ENCODE measurements at places on chromosomes 6 and 20.

DNA sequence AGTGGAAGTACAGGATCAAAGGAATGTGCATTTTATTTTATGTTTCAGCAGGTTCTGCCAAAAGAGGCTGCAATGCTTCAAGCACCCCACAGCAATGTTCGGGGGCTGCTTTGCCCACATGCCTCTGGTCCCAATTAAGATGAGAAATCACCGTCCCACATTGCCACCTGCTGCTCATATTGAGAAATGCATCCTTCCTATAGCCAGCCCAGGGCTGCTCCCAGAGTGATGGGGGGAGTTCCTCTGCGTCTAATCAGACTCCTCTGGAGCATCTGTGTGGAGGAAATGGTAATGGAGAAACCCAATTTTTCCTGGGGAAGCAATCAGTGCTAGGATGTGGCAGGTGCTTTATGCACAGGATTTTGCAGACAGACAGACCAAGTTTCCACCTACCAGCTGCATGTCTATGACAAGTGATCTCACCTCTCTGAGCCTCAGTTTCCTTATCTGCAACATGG lies 33.7 kb downstream of the PTGIS start:
- DNase-seq: peak; percentile 72

GRCh38 chr6:168415993-168416530 lies 24.9 kb upstream of the SMOC2 start:
- DNase-seq: no peak

DNA sequence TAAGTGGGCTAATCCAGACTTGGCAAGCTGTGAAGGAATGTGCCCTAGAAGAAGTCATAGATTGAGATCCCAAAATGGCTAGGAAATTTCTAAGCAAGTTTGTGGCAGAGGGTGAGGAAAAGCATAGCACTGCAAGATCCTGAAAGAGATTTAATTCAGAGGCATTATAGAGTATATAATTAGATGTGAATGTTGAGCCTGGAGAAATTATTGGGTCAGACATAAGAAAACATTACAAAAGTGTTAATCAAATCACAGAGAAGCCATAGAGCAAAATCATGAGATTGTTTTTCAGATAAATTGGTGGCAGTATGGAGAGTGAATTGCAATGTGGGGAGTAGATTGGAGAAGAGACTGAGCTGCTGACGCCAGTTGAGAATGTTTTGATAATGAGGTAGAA lies 90.0 kb downstream of the CD2AP start:
- DNase-seq: no peak

GRCh38 chr20:24610341-24611115 lies 141.1 kb downstream of the SYNDIG1 start:
- DNase-seq: no peak

- DNase-seq: no peak
These were observed 5.7 kb downstream of the CDC25B start for GRCh38 chr20:3801846-3802245.

DNA sequence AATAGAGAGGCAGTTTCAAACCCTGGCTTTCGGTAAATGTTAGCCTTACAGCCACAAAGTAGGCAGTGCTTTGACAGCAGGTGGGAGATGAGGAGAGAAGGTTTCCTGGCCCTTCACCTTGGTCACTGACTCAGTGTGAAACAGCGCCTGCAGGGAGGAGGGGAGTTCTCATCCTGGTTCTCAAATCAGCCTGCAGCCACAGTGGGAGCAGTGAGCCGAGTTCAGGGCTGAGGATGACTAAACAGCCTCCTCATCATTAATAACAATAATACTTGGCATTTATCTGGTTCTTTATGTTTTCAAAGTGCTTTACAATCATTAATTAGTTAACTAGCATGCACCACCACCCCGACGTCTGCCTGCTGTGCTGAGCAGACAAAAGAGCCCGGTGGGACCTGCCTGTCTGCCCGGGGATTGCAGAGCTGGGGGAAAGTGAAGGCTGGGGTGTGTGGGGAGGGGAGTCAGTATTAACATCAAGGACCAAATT lies 59.6 kb downstream of the PRDM1 start:
- no peak for DNase-seq

- DNase-seq: no peak
These were observed 82.6 kb downstream of the EPB41L2 start for GRCh38 chr6:130980310-130981032.

DNA sequence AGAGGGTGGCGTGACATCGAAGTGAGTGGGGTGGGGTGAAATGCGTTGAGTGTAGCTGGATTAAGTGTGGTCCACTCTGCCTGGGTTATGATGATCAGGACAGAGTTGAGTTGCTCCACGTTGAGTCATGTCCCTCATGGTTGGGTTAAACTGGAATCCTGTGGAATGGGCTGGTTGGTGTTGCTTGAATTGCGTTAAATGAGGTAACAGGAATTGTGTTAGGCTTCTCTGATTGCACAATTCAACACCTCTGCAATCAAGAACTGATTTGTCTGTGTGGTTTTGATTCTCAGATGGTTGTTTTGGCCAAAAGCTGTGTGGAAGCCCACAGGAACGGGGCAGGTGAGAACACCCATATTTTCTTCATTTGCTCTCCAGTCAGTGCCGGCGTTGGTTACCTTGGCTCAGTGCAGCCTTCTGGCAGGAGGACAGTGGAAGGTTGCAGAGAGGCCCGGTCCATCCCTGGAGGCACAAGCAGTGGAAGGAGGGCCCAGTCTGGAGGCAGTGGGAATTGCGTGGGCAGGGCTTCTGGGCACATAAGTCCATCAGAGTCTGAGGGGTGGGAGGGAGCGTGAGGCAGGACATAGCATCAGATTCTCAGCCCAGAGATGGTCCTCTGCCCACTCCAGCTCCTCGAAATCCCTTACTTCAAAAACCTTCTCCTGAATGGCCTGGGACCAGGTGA lies 11.6 kb downstream of the NOTCH4 start:
- no peak for DNase-seq

All from right hindlimb (tissue), 1 donor.